Hippocampal formation (tissue), 2 donors: ENCODE measurements at places on chromosomes 12 and 14.

DNA sequence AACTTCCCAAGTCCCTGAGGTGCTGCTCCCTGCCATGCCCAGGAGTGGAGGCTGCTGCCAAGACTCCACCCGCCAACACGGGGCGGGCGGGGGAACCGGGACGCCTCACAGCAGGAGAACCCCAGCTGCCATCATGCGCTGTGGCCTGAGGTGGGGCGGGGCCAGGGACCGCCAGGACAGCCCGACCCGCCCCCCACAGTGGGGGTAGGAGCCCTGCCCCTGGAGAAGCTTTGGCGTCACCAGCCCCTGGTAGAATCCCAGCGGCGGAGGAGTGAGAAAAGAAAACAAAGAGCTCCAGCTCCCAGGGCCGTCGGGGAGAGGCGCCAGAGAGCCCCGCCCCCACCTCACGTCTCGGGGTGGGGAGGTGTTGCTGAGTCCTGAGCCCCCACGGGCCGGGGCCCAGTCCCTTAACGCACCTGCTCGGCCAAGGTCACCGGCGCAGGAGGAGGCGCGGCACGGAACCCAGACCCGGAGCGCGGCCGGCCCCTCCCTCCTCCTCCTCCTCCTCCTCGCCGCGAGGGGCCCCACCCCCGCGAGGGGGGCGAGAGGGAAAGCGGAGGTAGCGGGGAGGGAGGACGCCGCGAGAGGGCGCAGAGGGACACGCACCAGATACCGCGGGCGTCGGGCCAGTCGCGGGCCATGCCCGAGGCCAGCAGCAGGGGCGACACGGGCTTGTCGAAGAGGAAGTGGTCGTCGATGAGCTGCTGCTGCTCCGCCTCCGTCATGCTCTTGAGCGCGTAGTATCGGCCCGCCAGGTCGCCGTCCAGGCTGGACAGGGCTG is 1.8 kb downstream of the CKB start:
- DNase-seq, result peak; percentile 64

- DNase-seq, result no peak
These were observed 76.0 kb upstream of the FZD10 start for GRCh38 chr12:130086248-130086647.

DNA sequence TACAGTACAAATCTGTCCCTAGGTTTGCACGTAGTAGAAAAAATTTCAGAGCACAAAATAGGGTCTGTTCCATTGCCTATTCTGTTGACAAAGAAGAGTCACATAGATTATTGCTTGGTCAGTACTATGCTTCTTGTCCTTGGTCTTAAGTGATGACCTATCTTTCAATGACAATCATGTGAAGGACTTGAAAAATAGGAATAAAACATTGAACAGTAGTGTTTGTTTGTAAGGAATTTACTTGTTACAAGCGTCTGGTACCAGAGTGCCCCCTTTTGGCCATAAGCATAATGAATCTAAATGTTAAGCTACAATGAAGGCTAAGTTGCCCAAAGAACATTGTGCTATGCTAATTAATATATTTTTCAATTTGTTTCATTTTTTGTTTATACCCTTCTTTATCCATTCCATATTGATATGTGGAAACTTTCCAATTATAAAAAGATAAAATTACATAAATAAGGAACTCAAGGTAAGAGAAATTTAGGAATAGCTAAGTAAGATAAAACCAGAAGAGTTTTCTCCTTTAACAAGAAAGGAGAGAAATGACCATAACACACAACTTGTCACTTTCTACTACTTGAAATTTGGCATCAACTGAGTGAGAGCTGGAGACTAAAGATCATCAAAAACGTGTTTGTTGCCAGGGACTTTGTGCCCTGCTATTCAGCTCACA is 204.7 kb downstream of the EPS8 start:
- DNase-seq, result no peak

GRCh38 chr12:118982984-118983761 is 1.8 kb downstream of the SRRM4 start:
- no peak for DNase-seq

GRCh38 chr14:51783765-51784164 is 76.6 kb upstream of the GNG2 start:
- no peak for DNase-seq
